ENCODE measurements at places on chromosomes 6 and 20.
A peak's percentile ranks its signal among the peaks of the same experiment; 100 is the strongest.

GRCh38 chr6:362924-363249 lies 28.7 kb upstream of the IRF4 start:
- no peak for DNase-seq

GRCh38 chr6:20331042-20331441 lies 70.6 kb upstream of the E2F3 start:
- DNase-seq: no peak

DNA sequence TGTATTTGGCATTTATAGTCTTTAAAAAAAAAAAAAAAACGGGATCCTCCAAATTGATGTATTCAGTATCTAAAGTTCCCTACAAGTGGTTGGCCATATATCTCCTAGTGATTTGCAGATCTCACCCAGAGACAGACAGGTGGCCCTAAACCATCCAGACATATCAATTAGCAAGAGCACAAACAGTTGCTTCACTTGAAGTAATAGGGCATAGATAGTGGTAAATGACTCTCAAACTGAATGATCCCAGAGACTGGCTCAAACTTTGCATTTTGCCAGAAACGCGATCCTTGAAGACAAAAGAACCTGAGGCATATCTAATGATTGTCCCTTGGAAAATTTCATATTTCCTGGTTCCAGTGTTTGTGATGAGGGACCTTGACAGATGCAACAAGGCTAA lies 54.6 kb downstream of the HMGCLL1 start:
- DNase-seq: no peak

DNA sequence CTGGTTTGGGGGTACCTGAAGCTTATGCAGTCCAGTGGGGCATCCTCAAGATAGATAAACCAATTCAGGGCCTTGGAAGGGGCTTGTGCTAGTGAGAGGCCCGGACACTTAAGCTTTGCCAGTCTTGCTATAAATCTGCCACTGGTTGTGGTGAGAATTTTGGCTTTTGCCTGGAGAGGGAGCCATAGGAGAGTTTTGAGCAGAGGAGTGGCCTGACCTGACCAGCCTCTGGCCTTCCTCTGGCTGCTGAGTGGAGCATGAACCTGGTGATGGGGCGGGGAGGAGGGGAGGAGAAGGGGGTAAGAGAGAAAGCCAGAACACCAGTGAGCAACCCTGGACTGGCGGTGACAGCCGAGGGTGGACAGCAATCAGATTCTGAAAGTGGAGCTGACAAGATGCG lies 7.1 kb downstream of the TMEM74B start:
- DNase-seq: peak; percentile 15

DNA sequence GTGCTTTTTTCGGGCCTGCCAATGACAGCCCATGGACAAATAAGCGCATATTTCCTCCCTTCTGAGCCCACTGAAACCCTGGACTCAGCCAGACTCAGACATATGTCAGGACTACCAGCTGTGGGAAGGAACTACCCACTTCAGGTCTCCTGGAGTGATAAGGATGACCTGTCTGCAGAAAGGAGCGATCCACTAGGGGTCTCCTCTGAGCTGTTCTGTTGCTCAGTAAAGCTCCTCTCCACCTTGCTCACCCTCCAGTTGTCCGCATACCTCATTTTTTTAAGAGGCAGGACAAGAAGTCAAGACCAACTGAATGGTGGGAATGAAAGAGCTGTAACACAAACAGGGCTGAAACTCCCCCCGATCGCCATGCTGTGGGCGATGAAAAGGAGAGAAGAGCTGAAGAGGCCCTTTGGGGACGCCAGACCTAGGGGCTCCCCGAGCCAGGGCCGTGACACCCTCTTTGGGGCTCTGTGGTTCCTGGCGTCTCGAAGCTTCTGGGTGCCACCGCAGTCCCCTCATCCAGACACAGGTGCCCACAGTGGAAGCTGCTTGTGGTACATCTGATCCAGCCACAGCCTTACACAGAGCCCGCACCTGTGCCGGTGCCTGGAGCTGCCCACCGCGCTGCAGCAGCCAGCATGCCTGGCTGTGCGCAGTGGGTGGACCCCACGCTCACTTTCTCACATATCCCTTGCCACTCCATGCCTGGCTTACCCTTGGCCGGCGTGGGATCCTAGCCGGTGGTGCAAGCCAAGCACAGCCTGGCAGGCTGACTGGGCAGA lies 68.8 kb downstream of the EYS start:
- DNase-seq: no peak

DNA sequence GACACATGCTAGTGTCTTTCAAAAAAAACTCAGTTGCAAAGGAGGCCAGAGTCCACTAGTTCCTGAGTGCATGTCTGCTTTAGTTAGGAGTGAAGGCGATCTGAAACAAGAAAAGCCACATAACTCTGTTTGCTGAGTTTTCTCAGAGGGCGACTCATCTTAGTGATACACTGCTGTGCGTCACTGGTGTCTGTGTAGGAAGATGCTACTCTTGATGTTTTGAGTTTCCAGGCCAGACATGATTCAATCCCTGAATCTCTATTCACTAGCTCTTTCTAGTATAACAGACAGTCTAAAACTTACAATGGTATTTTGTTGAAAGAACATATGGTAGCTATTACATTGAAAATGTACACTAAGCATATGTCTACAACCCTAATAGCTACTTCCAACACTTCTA lies 60.9 kb downstream of the GFRAL start:
- no peak for DNase-seq

DNA sequence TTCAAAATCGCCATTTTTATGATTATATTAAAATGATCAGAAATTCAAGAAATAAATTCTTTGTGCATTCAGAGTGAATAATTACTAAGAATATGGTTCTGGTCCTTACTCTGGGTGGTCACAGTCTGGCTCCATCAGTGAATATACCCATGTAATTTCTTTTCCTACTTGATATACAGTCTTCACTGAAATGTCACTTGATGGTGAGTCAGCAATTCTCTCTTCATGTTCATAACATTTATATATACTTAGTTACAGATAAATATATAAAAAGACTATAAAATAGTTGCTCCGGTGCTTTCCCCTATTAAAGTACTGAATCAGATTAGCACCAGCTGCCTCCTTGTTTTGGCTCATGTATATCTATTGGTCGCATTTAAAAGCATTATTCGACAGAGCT lies 56.4 kb upstream of the MTRF1L start:
- no peak for DNase-seq

DNA sequence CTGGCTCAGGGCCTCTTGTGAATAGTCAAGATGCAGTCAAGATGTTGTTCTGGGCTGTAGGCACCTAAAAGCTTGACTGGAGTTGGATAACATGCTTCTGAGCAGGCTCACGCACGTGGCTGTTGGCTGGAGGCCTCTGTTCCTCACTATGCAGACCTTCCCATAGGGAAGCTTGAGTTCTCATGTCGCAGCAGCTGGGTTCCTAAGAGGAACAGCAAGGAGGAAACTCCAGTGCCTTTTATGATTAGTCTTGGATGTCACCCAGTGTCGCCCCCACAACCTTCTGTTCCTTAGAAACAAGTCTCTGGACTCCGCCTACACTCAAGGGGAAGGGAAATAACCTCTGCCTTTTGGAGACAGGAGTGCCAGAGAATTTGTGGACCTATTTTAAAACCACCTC lies 210.7 kb downstream of the BCAS1 start:
- DNase-seq: no peak

- peak; percentile 66 for DNase-seq
Measured at GRCh38 chr20:61753316-61753942, 312.3 kb downstream of the TAF4 start.

DNA sequence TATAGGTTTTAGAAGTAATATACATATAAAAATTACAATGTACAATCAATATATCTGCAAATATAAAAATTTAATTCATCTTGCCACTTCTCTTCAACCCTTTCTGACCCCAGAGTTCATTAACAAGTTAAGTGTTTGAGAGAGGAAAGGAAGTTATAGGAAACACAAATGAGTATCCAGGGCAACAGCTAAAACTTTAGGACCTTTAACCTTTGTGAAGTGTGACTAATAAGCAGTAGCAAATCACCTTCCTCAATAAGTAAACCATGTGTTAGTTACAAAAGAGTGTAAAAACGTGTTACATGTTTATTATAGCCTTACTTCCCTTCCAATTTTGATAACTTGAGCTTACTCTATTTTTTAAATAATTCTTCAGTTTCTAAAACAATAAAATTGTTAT lies 73.4 kb upstream of the SIM1 start:
- DNase-seq: no peak

DNA sequence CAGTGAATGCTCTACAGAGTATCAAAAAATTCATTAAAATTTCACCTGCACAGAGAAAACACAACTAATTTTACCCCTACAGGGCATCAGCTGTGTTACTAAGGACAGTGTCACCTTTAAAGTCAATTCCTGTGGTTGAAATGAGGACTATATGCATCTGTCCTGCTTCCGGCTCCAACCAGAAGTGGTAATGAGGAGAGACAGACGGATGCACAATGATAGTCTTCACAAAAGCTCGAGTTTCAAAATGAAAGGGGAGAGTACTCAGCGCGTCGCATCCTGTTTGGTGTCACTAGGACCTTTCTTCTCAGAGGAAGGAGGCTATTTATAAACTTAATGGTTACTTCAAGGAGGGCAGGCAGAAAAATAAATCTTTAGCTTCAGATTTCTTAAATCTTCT lies 86.5 kb downstream of the LYRM4 start:
- no peak for DNase-seq

GRCh38 chr6:80489911-80490635 lies 383.6 kb downstream of the BCKDHB start:
- no peak for DNase-seq

GRCh38 chr6:164924674-164925073 lies 384.7 kb downstream of the C6orf118 start:
- DNase-seq: no peak

DNA sequence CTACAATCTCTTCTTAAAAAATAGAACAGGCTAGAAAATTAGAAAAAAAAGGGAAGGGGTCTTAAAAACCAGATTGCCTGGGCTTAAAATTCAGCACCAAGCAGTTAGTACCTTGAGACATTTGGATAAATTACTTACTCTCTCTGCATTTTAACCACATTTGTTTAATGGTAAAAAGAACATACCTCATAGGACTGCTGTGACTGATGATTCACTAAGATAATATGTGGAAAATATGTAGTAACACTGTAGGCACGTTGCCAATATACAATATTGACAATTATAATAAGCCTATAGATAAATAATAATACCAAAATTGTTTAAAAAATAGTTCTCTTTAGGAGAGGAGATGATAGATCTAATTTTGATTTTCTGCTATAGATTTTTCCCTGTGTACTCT lies 750.4 kb downstream of the TENT5A start:
- DNase-seq: no peak

DNA sequence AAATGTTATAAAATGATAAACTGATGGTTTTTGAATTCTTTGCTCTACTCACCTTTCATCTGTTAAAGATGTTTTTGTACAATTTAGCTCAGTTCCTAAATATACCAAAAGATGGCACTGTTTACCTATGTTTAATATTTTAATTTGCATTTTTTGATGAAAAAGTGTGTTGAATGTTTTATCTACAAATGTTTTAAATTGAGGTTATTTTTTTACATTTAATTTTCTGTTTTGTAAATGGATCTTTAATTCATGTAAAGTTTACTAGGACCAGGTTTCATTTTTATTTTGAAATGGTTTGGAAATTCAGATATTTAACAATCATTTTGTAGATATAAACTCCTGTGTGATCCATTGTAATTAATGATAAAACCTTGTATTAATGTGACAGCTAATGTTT lies 30.0 kb downstream of the CDKAL1 start:
- DNase-seq: no peak

- no peak for DNase-seq
Measured at GRCh38 chr6:80022803-80023202, 18.4 kb downstream of the TTK start.

DNA sequence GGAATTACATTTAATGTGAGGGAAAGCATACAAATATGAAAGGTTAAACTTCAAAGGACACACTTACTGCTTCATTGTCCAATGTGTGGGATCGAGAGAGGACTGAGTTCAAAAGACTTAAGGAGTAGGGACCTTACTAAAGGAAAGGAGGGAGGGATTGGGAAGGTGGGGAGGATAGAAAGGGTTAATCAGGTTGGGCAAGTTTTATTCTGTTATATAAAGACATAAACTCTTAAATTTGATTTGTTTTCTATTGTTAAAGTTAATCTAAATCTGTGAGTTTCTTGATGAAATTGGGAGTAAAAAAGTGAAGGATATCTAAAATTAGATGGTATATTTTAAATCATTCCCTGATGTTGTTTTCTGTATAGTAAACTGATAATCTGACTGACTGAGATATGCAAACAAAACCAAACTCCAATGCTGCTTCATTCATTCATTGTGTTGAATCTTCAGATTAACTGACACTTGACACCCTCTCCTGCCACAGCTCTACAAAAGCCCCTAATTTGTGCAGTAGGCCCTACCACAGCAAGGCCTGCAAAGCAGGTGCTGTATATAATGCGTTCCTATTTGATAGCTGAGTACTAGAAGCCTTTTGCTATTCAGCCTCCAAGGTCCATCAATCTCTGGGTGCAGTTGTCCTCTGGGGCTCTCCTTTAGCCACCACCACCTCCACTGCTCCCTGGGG lies 1.3 kb upstream of the UBE2J1 start:
- no peak for DNase-seq

GRCh38 chr6:27568226-27568897 lies 95.5 kb upstream of the ZNF184 start:
- DNase-seq: no peak
